ENCODE measurements at places on chromosomes 7 and 10. TPM values are rescaled to one million over a fixed set of nuclear protein-coding genes. Genes with fewer than 3 reads are reported as not detected.

DNA sequence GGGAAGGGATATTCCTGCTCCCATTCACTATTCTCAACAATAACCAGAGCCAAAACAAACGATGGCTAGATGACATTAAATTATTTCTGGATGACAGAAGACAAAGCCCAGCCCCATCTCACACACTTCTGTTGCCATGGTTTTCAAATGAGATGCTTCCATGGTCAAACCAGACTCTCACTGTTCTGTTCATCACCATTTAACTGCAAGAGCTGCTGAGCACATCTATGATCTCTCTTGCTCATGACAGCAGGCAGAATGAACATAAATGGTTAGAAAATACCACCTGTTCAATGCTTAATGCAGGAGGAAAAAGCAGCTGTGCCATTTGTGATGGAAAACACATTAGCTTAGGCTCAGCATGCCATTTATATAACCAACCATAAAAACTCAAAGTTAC lies 758.6 kb upstream of the ZWINT start:
- H3K4me3 ChIP-seq: no peak overlapping the region
- H3K27me3 ChIP-seq: no peaks in the 10 kb centered on the region
- no peak overlapping the region for H3K27ac ChIP-seq
- H3K36me3 ChIP-seq: no peaks in the 10 kb centered on the region
- no peaks in the 10 kb centered on the region for H3K4me1 ChIP-seq

DNA sequence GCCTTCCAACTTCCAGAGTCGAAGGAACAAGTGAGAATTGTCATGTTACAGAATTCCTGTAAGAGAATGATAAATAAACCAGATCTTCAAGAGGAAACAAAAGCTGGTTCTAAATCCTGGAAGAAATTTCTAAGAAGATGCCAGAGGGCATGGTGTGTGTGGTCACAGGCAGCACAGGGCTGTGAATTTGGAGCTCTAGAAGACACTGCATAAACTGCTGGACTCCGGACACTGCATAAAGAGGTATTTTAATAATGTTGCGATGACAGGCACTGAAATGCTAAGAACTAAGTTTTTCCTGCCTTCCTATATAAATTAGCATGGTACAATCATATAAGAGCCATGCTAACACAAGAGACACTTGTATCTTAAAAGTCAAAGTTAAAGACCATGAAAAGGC lies 86.0 kb downstream of the LARP4B start:
- H3K36me3 ChIP-seq: peaks cover 6% of the 10 kb centered on the region
- no peak for DNase-seq
- H3K27me3 ChIP-seq: no peaks in the 10 kb centered on the region
- H3K4me1 ChIP-seq: no peaks in the 10 kb centered on the region
- no peak overlapping the region for H3K4me3 ChIP-seq

The TYSND1 gene
- total RNA-seq: 18.7 TPM

The LAMB4 gene
- 28.2 TPM for total RNA-seq

DNA sequence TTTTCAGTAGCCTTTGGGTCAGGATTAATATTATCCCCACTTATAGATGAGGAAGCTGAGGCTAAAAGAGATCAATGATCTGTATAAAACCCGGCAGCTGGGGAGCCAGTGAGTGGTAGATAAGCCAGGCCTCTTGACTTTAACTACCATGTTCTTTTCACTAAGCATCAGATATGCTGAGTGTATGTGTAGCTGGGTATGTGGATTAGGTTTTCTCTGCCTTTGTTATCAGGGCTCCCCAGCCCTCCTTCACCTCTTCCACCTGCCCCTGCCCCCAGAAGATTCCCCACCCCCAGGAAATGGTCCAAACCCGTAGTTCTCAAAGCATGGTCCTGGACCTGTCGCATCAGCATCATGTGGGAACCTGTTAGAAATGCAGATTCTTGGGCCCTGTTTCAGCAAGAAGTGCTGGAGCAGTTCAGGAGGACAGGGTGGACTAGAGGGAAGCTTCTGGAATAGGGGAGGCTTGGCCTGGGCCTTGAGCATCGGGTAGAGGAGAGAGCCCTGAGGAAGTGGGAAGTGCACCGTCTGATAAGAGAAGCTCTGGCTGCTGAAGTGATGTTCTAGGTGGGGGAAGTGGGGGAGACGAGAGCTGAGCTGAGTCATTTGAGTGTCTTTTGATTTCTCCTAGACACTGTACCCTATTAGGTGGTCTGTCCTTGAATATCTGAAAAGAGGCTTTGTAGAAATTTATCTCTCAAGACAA lies 101.3 kb downstream of the HIF1AN start:
- peaks cover 84% of the 10 kb centered on the region for H3K27me3 ChIP-seq
- no peak overlapping the region for H3K4me3 ChIP-seq
- no peak overlapping the region for H3K27ac ChIP-seq
- H3K4me1 ChIP-seq: no peaks in the 10 kb centered on the region
- DNase-seq: no peak

GRCh38 chr10:26831936-26832335 lies 28.8 kb downstream of the ABI1 start:
- no peaks in the 10 kb centered on the region for H3K4me1 ChIP-seq
- H3K27me3 ChIP-seq: no peaks in the 10 kb centered on the region
- no peak overlapping the region for H3K4me3 ChIP-seq
- DNase-seq: no peak
- H3K36me3 ChIP-seq: no peaks in the 10 kb centered on the region

- H3K27me3 ChIP-seq: no peaks in the 10 kb centered on the region
- no peaks in the 10 kb centered on the region for H3K36me3 ChIP-seq
- no peak overlapping the region for H3K27ac ChIP-seq
- no peak for DNase-seq
- H3K4me1 ChIP-seq: no peaks in the 10 kb centered on the region
Measured at GRCh38 chr7:133958822-133959221, 168.3 kb upstream of the LRGUK start.

- no peak overlapping the region for H3K27ac ChIP-seq
- no peak for DNase-seq
- no peaks in the 10 kb centered on the region for H3K36me3 ChIP-seq
- no peak overlapping the region for H3K4me3 ChIP-seq
- no peaks in the 10 kb centered on the region for H3K27me3 ChIP-seq
Measured at GRCh38 chr10:35650894-35651293, 8.8 kb upstream of the FZD8 start.

DNA sequence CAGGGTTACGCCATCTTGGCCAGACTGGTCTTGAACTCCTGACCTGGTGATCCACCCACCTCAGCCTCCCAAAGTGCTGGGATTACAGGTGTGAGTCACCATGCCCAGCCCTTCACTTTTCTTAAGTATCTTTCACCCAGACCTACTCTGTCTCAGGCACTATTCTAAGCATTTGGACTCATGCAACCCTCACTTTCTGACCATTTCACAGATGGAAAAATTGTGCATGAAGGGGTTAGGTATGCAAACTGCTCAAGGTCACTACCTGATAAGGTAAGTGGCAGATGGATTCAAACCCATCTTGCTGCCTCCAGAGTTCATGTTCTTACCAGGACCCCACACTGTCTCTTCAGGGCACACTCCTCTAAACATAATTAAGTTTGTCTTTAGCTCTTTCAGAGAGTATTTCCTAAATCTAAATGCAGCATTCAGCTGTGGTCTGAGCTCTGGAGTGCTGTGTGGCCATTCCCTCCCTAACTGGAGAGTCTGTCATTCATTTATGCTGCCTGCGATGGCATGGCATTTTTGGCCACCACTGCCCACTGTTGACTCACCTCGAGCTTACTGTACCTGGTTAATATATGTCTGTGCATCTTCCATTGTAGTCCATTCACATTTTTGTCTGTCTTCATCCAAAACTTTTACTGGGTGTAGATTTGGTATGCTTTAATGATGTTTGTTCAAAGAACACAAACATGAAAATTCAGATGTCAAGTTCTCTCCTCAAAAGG lies 88.4 kb downstream of the CCDC71L start:
- no peak overlapping the region for H3K27ac ChIP-seq
- no peak for DNase-seq
- no peaks in the 10 kb centered on the region for H3K4me1 ChIP-seq
- no peaks in the 10 kb centered on the region for H3K27me3 ChIP-seq
- H3K4me3 ChIP-seq: no peak overlapping the region

DNA sequence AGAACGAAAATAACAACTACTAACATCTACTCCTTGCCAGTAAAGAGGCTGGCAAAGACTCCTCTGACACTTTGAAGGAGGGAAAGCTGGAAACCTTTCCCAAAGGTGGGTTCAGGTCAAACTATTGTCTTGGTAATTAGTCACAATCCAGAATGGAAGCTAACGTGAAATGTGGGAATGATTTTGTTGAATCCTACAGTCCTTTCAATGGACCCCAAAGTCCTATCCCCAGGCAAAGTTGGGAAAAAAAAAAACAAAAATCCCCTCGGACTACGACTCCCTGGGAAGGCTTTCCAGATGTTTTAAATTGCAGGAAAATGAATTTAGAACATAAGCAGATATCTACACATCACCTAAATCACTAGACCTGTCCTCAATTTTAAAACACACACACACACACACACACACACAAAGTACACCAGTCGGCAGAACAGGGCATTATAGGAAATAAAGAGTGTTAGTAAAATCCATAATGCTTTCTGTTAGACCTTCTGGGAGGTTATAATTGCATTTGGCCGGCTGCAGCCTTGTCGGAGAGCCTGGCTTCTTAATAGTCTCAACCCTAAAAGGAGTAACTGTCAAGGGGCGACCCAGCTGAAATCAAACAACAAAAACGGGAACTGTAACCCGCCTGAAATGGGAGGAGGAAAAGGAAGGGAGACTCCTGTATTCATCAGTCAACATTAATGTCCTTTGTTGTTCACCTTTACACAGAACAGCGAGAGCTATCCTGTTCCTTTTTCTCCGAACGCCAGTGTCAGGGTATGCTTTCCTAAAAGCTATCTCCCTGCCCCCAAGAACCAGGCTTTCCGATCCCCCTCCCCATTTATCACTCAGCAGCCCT lies 1.5 kb downstream of the DOCK4 start:
- H3K36me3 ChIP-seq: no peaks in the 10 kb centered on the region
- peak overlapping the region; percentile 87 for H3K27ac ChIP-seq
- no peak for DNase-seq
- H3K27me3 ChIP-seq: no peaks in the 10 kb centered on the region

- no peak overlapping the region for H3K4me3 ChIP-seq
- no peaks in the 10 kb centered on the region for H3K36me3 ChIP-seq
- H3K4me1 ChIP-seq: no peaks in the 10 kb centered on the region
- no peaks in the 10 kb centered on the region for H3K27me3 ChIP-seq
- no peak overlapping the region for H3K27ac ChIP-seq
- DNase-seq: no peak
Measured at GRCh38 chr10:6267941-6268340, 65.2 kb downstream of the PFKFB3 start.

All from esophagus squamous epithelium (tissue), 5 donors.